ENCODE measurements at places on chromosomes 3 and 15.

DNA sequence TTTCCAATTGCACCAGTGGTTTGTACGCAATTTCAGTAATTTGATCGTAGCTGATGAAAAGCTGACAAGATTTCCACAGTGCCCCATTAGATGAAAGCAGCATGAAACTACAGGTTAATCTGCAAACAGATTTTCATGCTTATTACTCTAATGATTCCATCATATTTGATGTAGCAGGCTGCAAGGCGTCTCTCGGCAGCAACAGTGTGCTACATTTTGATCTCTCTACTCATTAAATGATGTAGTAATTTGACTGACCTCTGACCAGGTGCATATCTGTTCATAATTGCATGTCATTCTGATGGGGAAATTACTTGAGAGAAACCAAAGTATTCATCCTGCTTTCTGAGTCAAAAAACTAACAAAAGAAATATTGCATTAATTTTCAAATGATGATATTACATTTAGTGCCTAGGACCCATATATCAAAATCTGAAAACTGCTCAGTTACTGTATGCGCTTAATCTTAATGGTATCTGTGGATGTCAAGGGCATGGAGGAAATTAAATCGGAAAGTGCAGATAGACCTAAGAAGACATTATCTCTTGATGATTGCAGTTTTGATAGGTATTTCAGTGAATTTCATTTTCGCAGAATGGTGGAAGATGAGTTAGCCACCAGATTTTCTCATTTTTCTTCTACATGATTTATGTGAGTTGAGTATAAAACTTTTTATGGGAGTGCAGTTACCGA lies 198.5 kb downstream of the RSRC1 start:
- DNase-seq, result no peak

GRCh38 chr3:184656829-184657681 lies 54.8 kb downstream of the MAGEF1 start:
- no peak for DNase-seq

DNA sequence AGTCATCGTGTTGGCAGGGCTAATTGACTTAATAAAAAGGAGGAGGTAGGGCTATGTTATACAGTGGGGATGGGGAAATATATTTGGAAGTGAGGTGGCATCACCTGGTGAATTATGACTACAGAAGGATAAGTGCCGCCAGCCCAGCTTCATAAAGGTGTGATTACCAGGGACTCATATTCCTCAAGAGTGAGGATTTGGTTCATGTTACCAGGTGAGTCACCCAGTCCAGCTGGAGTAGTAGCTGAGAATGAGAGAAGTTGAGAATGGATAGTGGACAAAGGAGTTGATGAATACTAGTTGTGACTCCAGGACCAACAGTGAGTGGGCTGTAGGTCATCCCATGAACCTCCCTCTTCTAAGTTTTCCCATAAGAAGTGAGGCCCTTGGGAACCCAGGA lies 143.0 kb upstream of the GALNT15 start:
- DNase-seq, result no peak

- no peak for DNase-seq
Observed at GRCh38 chr15:35499723-35500122, 46.2 kb downstream of the DPH6 start.

DNA sequence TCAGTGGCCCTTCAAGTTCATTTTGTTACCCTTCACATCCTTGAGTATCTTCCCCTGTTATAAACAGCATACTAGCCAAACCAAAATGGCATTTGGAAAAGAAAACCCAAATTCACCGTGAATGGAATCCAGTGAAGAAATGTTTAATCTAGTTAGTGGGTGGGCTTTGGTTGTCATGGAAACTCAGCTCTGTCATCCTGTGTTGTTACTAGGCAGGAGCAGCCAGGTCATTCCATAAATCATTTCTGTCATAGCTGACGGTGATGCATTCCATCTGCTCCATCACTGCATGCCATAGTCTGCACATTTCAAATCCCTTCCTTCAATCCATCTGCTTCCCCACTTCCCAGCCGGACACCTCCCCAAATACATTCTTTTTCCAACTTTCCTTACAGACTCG lies 140.4 kb upstream of the CGNL1 start:
- DNase-seq, result no peak

GRCh38 chr3:25478964-25479726 lies 51.1 kb downstream of the RARB start:
- DNase-seq, result no peak
